ENCODE measurements at places on chromosomes 12 and 14.

DNA sequence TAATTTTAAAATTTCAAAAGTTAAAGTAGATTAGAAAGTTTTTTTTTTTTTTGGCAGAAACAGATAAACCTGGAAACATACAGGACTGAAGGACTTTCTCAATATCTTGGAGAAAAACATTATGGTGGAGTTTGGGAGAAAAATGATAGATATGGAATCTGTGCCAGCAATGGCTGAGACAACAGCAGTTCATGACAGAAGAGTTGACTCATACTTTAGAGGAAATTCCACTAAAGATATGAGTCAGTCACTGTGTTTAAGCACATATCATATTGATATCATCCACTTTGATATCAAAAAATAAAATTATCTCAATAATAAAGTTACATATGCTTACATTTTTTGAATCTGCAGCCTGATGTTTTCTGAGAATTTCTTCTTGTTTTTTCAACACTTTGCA lies 193.9 kb upstream of the OR4E1 start:
- peak; percentile 10 for DNase-seq

- DNase-seq, result no peak
These were observed 53.7 kb upstream of the GPATCH2L start for GRCh38 chr14:76098047-76098446.

DNA sequence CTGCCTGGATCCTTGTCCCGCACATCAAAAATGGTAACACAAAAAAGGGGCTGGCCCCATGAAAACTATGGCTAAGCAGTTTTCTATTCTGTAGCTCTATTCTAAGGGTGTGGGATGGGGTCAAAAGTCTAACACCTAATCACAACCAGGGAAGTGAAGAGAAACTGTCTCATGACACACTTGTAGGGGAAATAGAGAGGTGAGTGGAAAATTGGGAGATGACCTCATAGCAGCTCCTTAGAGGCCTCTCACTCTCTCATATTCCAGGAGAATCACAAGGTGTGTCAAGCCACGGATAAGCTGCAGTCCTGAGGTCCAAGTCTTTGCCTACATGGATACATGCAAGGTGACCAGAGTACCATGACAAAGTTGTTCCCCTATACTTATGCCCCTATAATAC lies 10.7 kb downstream of the KLHL28 start:
- no peak for DNase-seq

- DNase-seq, result no peak
These were observed 11.7 kb downstream of the ZCCHC8 start for GRCh38 chr12:122489038-122489437.

GRCh38 chr12:89179983-89180382 lies 172.3 kb downstream of the DUSP6 start:
- peak; percentile 55 for DNase-seq

Data from fibroblast of skin of scalp (primary cell).